Aorta (tissue), 5 donors: ENCODE measurements at places on chromosomes 4 and X. TPM values are rescaled to one million over a fixed set of nuclear protein-coding genes. Genes with fewer than 3 reads are reported as not detected.

The FRG2 gene
- polyA plus RNA-seq, result not detected

The SMPX gene
- 0.51 TPM for polyA plus RNA-seq

The SETD7 gene
- polyA plus RNA-seq, result 38.7 TPM

The BCAP31 gene
- 128 TPM for polyA plus RNA-seq

The TCEAL6 gene
- 0.87 TPM for polyA plus RNA-seq

The KCTD8 gene
- not detected for polyA plus RNA-seq

The CXCL6 gene
- not detected for polyA plus RNA-seq

The ACE2 gene
- not detected for polyA plus RNA-seq

The SPATA4 gene
- not detected for polyA plus RNA-seq

The BTC gene
- 11.1 TPM for polyA plus RNA-seq

The CTAG1A gene
- not detected for polyA plus RNA-seq
